Stimulated activated CD8-positive, alpha-beta memory T cell treated with anti-CD3 and anti-CD28 coated beads, Interleukin-15, amount 100 ng/mL, for 24 hours (primary cell): ENCODE measurements at places on chromosomes 2 and 18.

DNA sequence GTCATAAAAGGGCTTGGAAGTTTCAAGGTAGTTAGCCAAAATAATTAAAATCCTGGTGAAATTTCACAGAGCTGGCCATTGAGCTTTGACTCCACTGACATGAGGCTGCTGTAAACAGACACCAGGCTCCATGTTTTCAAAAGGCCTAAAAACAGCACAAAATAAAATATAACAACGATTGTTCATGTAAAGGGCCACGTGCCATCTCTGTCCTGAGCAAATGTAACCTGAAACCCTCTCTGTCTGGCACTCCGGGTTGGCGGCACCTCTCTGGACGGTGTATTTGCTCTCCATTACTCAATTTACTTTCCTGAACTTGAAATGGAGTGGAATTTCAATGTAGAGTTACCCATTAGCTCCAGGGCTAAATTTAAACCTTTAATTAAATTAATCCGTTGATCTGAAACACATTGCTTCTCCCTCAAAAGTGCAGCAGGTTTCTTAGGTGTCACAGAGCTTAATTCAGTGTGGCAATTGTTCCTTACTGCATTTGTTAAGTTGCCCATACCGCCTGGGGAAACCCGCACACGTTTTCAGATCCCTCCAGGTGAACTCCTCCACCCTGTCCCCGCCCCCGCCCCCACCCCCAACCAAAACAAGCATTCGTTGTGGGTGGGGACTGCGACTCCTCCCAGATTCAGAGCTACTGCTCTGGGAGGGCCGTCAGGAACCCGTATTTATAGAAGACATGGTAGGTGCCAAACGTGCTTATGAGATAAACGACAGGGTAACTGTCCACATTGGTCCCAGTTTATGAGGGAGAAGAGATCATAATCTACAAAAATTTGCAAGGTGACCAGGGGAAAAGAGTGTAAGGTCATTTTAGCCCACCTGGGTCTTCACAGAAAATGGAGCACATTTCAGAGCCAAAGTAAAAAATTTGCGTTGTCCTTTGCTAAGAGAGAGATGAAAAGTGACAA is 1.2 kb upstream of the CABLES1 start:
- DNase-seq, result no peak

DNA sequence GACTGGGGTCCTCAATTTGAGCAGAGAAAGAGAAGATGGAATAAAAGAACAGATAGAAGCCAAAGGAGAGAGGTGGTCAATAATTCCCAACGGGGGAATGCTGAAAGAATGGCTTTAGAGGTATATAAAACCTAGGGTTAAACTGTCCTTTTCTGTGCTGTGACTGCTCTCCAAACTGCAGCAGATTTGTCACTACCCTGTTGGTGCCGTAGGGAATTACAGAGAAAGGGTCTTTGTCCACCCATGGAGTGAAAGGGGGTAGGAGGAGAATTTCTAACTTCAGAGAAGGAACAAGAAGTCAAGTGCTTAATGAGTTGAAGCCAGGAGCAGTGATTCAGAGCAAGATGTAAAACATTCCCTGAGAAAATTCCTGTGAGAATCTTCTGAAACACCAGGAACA is 486.5 kb downstream of the NUP35 start:
- no peak for DNase-seq

GRCh38 chr18:55635439-55635838 is 47.4 kb upstream of the TCF4 start:
- DNase-seq, result no peak

GRCh38 chr18:59455728-59456276 is 96.7 kb upstream of the LMAN1 start:
- no peak for DNase-seq

GRCh38 chr2:147679955-147680531 is 164.8 kb upstream of the ACVR2A start:
- no peak for DNase-seq

DNA sequence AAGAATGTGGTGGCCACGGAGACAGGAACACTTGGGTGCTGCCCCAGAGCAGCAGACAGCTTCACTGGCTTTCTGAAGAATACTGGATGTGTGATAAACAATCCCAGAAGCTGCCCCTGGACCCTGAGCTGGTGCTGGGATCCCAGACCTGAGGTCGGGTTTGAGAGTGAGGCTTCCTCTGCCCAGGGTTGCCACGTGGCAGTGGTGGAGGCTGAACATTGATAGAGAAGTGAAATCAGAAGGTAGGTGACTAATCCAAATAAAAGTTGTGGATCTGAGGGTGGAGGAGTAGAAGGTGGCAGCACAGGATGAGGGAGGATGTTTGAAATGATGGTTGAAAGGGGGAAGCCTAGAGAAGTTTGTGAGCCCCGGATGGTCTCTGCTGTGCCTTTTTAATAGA is 64.0 kb downstream of the FMNL2 start:
- no peak for DNase-seq

- DNase-seq, result no peak
These were observed 179.3 kb downstream of the ZNF516 start for GRCh38 chr18:76315722-76316230.

DNA sequence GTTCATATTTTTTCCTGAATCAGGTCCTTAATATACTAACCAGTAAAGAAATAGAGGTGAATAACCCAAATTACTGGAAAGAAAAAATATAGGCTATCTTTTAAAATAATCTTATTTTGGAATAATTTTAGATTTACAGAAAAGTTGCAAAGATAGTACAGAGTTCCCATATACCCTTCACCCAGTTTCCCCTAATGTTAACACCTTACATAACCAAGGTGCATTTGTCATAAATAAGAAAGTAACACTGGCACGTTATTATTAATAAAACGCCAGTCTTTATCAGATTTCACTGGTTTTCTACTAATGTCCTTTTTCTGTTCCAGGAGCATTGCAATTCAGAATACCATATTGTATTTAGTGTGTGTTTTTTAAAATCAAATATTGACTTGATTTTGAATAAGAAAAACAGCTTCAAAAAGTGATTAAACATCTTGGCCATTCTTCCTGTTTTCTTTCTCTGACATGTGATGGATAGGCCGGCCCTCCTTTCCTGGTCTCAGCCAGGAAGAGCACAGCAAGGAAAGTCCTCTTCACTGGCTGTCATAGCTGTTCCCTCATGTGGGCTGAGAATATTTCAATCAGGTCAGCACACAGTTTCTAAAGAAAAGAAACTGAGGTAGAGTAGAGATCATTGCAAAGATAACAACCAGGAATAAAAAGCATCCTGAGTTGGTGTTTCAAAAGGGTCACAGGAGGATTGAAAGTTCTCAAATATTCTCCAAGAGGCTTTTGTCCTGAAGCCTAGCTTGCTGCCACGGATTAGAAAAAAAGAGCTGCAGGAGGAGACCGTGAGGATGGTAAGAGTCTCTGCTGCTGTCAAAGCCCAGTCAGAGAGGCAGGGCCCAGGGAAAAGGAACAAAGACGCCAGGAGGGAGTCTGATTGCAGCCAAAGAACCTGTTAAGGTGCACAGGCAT is 79.3 kb upstream of the ARL5A start:
- no peak for DNase-seq

GRCh38 chr2:235866373-235866772 is 301.8 kb downstream of the GBX2 start:
- DNase-seq, result no peak

GRCh38 chr2:144464730-144465129 is 55.2 kb downstream of the ZEB2 start:
- no peak for DNase-seq

DNA sequence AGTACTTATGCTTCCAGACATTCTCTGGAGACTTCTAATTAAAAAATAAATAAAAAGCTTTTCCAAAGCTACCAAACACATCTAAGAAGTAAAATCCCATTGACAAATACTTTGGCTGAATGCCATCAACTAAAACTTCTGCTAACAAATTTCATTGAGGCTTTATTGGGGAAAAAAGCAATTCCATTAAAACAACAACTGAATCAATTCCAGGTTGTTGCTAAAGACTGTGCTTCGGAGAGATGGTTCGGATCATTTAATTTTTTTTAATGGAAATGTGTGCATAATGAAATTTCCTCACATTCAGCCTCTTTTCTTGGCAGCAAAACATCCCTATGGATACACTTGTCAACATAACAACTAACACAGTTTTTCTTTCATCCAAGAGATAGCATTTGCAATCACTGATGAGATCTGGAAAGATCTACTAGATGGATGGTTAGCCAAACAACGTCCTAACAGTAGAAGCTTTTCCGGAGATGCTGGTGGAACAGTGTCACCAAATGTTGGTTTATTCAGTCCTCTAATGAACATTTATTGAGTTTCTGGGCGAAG is 446.1 kb upstream of the FAM98A start:
- no peak for DNase-seq

DNA sequence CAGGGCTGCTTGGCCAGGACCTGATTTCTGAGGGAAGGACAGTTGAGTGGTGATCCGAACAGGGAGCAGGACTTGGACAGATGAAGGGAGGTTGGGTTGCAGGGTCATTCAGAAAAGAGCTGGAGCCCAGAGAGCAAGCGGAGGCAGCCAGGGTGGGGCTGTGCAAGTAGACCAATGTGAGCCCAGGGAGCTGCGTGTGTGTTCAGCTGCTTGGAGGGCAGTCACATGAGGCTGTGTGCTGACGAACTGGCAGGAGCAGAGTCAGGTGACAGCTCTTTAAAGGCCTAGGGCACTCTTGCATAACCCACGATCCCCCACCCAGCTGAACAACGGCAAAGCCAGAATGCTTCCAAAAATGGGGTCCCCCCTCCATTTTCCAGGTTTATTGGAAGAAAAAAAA is 4.6 kb upstream of the MLPH start:
- DNase-seq, result no peak

- DNase-seq, result no peak
These were observed 34.8 kb downstream of the TOGARAM2 start for GRCh38 chr2:29015701-29016470.

- DNase-seq, result no peak
These were observed 438.7 kb downstream of the MBD2 start for GRCh38 chr18:53785811-53786210.

DNA sequence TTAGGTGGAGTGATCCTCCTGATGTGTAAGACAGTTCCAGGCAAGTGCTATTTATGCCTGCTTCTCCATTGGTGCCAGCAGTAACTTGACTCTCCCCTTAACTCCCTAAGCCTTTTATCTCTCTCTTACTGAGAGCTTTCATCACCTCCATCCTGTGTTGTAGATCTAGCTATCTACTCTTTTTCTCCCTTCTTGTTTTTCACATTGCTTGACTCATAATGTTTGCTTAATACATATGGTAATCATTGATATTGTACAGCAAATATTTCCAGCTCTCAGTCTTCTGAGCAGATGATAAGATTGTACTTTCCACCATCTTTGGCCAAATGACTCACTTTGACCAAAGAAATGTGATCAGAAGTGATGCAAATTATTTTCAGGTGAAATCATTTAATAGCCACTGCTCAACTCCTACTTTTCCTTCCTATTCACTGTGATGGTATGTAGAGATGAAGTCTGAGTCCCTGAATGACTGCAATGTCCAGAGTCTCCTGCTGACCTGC is 165.0 kb downstream of the PLCL1 start:
- DNase-seq, result no peak

- no peak for DNase-seq
These were observed 90.4 kb downstream of the PTRHD1 start for GRCh38 chr2:24702800-24703199.
